Neural crest cell (in vitro differentiated cells): ENCODE measurements at places on chromosomes 13 and 19.

DNA sequence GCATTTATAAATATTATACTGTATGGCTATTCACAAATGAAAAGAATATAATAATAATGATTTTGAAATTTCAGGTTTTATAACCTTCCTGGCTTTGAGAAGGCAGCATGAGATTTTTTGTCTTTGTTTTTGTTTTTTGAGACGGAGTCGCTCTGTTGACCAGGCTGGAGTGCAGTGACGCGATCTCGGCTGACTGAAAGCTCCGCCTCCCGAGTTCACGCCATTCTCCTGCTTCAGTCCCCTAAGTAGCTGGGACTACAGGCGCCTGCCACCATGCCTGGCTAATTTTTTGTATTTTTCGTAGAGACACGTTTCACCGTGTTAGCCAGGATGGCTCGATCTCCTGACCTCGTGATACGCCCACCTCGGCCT, 64.1 kb downstream of the ZNF429 start:
- no peak for DNase-seq

- no peak for DNase-seq
Observed at GRCh38 chr13:59326717-59327116, 837.0 kb downstream of the DIAPH3 start.

DNA sequence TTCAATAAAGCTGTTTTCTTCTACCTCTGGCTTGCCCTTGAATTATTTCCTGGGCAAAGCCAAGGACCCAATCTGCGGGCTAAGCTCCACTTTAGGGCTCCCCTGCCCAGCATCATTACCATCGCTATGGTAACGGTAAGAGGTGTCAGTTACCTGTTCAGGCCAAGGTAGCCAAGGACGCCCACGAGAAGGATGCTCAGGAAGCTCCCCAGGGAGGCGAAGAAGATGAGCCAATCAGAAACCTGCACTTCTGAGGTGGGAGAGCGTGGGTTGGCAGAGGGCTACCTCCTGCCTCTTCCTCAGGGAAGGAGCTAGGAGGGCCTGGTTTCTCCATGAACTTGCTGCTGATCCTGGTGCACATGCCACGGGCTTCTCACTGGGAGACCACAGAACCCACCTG, 24.7 kb downstream of the IL12RB1 start:
- no peak for DNase-seq

GRCh38 chr13:50709058-50709457, 134.4 kb downstream of the DLEU7 start:
- DNase-seq = no peak
